Activated B cell treated with CpG ODN at 0.5 μM for 24 hours (primary cell): ENCODE measurements at places on chromosomes 6 and 20. TPM values are rescaled to one million over a fixed set of nuclear protein-coding genes. Genes with fewer than 3 reads are reported as not detected.

GRCh38 chr6:42451333-42452170 lies at the start of gene TRERF1:
TSS of gene TRERF1 (minus strand) at chr6:42451926. CDS start at chr6:42269590, 182,336 bp downstream.
- H3K4me3 ChIP-seq: peak within 1 kb of the TSS; percentile 94
- peaks cover 4% of the 10 kb centered on the region for H3K36me3 ChIP-seq
- peak within 1 kb of the TSS; percentile 69 for H3K27ac ChIP-seq
- H3K4me1 ChIP-seq: peaks cover 35% of the 10 kb centered on the region

- DNase-seq: no peak
- H3K27me3 ChIP-seq: no peaks in the 10 kb centered on the region
- H3K4me3 ChIP-seq: peak overlapping the region; percentile 93
- peaks cover 29% of the 10 kb centered on the region for H3K36me3 ChIP-seq
- no peak overlapping the region for H3K27ac ChIP-seq
- peaks cover 38% of the 10 kb centered on the region for H3K4me1 ChIP-seq
These were observed 2.7 kb downstream of the WRNIP1 start for GRCh38 chr6:2767657-2768524.

- peak; percentile 94 for DNase-seq
- peak within 1 kb of the TSS; percentile 92 for H3K27ac ChIP-seq
- peaks cover 41% of the 10 kb centered on the region for H3K4me1 ChIP-seq
- no peaks in the 10 kb centered on the region for H3K27me3 ChIP-seq
- H3K36me3 ChIP-seq: no peaks in the 10 kb centered on the region
These were observed at the start of gene SMAP1 for GRCh38 chr6:70667711-70668498. TSS of gene SMAP1 (plus strand) at chr6:70667883. CDS start at chr6:70668024, 141 bp downstream.

GRCh38 chr6:37514837-37515236 lies 15.1 kb upstream of the CCDC167 start:
- no peaks in the 10 kb centered on the region for H3K27me3 ChIP-seq
- H3K4me1 ChIP-seq: peaks cover 22% of the 10 kb centered on the region
- no peak overlapping the region for H3K27ac ChIP-seq
- no peaks in the 10 kb centered on the region for H3K36me3 ChIP-seq
- no peak for DNase-seq
- H3K4me3 ChIP-seq: no peak overlapping the region

- H3K27ac ChIP-seq: no peak overlapping the region
- H3K36me3 ChIP-seq: no peaks in the 10 kb centered on the region
- peaks cover 5% of the 10 kb centered on the region for H3K27me3 ChIP-seq
- H3K4me3 ChIP-seq: no peak overlapping the region
- no peaks in the 10 kb centered on the region for H3K4me1 ChIP-seq
These were observed 15.8 kb upstream of the CEP162 start for GRCh38 chr6:84243240-84243639.

DNA sequence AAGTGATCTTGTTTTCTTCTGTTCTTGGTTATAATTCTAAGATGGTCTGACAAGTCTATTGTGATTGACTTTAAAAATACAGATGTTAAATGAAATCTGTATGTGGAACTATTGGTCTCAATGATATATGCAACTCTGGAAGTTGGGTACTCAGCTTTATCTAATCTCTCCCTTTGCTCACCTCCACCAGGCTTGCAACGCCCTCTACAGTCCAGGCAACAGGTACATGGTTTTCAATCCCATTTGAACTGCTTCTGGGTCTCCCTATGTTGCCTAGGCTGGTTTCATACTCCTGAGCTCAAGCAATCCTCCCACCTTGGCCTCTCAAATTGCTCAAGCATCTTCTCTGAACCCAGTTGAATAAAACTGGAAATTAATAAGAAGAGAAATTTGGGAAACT lies 25.6 kb upstream of the HLA-DQB1 start:
- H3K27ac ChIP-seq: peak overlapping the region; percentile 85
- H3K36me3 ChIP-seq: no peaks in the 10 kb centered on the region
- no peak for DNase-seq

SAPCD1 gene
- 7.7 and 9.0 TPM in 2 replicates for total RNA-seq

HLA-DQB1 gene
- 262 and 310 TPM in 2 replicates for total RNA-seq
